ENCODE measurements at places on chromosomes 4 and X. TPM values are rescaled to one million over a fixed set of nuclear protein-coding genes. Genes with fewer than 3 reads are reported as not detected.

DNA sequence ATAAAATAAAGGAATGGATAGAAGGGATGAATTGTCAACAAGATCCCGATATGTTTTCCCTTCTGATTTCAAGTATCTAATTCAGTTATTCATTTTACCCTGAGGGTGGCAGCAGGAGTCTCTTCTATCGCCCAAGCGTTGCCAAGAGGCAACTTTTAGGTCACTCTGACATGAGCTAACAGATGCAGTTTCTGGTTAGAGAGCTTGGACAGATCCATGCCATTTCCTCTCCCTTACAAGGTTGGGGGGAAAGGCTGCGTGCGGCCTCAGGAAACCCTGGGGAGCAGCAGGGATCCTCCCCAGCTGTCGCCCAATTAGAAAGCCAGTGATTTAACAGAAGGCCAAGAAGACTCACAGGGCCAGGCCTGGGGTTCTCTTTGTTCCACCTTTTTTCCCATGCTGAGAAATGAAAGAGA is 35.3 kb upstream of the WAS start:
- peak; percentile 21 for DNase-seq

GRCh38 chr4:53711926-53712325 is 120.6 kb upstream of the LNX1 start:
- no peak for DNase-seq

DNA sequence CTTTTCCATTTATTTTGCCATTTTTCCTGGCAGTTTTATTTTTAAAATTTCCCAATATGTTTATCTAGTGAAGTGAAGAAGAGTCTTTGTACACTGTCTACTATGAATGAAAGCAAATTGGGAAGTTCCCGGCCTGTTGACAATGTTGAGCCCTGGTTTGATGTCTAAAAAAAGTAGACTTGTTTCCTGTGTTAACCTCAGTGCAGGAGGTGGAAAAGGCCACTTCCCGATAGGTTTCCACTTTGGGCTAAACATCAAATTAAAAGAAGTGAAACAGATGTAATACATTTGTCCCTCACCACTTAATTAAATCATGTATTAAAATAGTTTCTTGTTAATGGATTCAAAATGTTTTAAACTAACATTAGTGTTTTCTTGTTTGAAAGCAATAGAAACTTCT is 30.0 kb downstream of the BBS12 start:
- no peak for DNase-seq

DNA sequence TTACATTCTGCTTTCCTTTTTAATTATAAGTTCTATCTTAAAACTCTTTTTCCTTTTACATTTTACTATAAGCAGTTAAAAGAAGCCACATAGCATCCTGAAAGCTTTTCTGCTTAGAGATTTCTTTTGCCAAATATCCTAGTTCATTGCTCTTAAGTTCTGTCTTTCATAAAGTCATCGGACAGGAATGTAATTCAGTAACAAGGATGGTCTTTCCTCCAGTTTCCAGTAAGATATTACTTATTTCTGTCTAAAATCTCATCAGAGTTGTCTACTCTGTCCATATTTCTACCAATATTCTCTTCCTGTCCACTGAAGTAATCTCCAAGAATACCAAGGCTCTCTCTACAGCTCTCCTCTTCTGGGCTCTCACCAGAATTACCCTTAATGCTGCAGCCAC is 37.5 kb upstream of the ADH1C start:
- DNase-seq: no peak

DNAAF6 gene
- total RNA-seq: not detected

PCYT1B gene
- total RNA-seq: 0.16 TPM

GRCh38 chrX:23436875-23437274 is 102.2 kb downstream of the PTCHD1 start:
- no peak for DNase-seq

GRCh38 chr4:112649055-112649408 is 12.1 kb downstream of the LARP7 start:
- DNase-seq: no peak

- DNase-seq: no peak
These were observed 26.1 kb downstream of the RBM46 start for GRCh38 chr4:154807042-154807630.

DNA sequence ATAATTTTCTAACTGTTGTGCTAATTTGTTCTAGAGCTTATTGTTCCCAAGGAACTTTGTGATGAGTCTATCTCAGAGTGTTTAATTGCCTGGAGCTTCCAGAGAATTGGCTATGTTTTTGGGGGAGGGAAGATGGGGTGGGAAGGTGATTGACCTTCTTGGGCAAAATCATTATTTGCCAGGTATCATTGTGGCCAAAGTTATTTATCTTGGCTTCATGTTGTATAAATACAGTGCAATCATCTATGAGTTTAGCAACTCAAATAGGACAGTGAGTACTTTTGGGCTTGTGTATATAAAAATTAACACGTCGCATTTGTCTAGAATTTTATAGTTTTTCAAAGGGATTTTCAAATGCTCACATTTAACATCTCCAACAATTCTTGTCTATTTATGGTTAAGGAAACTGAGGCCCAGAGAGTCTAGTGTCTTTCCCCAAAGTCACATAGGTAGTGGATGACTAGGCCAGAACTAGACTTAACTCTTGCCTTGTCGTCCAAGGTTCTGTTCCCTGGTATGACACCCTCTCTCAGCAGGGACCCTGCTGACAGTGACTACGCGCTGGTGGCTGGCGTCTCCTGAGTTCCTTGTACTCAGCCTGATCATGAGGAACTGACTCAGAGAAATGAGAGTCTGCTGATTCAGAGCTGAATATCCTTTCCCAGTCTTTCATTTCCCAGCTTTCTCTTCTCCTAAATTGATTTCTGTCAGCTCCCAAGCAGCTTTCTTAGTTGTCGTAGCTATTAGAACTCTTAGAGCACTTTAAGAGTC is 27.7 kb downstream of the FNIP2 start:
- no peak for DNase-seq

- no peak for DNase-seq
These were observed 257.7 kb downstream of the OPHN1 start for GRCh38 chrX:68175562-68175961.

GRCh38 chrX:97790850-97791249 is 907.1 kb downstream of the RPA4 start:
- no peak for DNase-seq

DNA sequence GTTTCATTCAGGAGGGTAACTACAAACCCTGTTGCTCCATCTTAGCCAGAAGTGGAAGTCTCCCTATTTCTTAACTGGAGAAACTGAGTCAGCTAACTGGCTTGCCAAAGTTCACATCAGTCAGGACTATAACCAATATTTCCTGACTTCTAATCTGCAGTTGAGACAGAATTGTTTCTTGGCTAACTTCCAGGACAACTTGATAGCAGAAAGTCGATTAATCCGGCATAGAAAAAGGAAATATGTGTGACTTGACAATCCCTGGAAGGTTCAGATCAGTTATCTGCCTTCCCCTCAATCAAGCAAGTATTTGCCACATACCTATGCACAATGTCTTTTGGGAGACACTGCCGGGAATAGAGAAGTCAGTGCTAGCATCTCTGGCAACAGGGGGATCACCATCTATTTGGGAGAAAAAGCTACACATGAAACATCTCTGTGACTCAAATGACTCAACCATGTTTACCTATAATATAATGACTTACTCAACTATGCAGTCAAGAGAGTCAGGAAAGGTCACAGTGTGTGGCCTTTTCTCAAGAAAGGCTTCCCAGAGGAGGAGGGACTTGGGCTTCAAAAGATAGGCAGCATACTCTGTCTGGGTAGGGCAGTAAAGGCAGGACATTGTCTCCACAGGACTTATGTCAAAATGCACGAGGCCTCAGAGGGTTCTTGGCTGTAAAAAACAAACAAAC is 12.4 kb upstream of the LONRF3 start:
- no peak for DNase-seq

DNA sequence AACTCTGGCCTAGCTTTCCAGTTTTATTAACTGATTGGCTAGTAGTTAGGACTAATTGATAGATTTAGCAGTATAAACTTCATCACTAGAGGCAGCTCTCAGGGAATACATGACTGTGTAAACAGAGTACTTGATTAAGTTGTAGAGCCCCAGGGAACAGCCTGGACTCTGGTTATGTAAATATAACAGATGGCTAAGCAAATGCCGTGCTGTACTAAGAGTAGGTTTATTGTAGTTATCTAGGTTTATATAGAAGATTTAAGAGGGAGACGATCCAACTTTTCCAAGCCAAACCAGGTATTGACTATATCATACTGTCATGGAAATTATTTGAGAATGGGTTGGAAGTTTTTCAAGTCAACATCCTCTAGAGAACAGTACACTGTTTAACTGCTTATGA is 463.4 kb upstream of the GRID2 start:
- DNase-seq: no peak

DNA sequence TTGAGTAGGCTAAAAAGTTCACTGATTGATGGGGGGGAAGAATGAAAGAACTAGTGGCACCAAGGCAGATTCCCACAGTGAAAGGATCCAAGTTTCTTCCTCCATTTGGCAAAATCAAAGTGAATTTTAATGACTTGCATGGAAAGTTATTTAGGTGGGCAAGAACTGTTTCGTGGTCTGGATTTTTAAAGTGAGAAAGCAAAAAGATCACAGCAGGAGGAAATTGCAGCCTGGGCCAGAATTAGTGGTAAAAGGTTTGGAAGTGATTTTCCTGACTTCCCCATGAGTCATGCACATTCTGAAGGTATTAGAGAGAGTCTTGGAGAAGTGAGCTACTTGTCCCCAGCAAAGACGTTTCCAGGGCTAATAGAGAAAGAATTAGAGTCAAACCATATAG is 207.8 kb downstream of the ANTXR2 start:
- DNase-seq: no peak

DOK7 gene
- total RNA-seq: 0.27 TPM

RS1 gene
- total RNA-seq: not detected

- no peak for DNase-seq
These were observed 285.0 kb downstream of the SPANXN1 start for GRCh38 chrX:145532176-145532780.

GRCh38 chrX:40166582-40166981 is 68.8 kb upstream of the BCOR start:
- no peak for DNase-seq

DNA sequence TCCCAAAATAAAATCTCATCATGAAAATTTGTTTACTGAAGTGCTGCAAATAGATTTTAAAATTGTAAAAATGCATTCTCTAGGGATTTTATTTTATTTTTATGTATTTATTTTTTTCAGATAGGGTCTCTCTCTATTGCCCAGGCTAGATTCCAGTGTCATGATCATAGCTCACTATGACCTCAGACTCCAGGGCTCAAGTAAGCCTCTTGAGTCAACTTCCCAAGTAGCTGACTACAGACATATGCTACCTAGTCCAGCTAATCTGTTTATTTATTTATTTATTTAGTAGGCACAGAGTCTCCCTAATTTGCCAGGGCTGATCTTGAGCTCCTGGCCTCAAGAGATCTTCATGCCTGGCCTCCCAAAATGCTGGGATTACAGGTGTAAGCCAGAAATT is 317.7 kb upstream of the ANXA10 start:
- DNase-seq: no peak

GRCh38 chr4:62170235-62170634 is 970.1 kb downstream of the ADGRL3 start:
- DNase-seq: no peak

SMS gene
- 95.4 TPM for total RNA-seq

NXF2 gene
- total RNA-seq: not detected

DNA sequence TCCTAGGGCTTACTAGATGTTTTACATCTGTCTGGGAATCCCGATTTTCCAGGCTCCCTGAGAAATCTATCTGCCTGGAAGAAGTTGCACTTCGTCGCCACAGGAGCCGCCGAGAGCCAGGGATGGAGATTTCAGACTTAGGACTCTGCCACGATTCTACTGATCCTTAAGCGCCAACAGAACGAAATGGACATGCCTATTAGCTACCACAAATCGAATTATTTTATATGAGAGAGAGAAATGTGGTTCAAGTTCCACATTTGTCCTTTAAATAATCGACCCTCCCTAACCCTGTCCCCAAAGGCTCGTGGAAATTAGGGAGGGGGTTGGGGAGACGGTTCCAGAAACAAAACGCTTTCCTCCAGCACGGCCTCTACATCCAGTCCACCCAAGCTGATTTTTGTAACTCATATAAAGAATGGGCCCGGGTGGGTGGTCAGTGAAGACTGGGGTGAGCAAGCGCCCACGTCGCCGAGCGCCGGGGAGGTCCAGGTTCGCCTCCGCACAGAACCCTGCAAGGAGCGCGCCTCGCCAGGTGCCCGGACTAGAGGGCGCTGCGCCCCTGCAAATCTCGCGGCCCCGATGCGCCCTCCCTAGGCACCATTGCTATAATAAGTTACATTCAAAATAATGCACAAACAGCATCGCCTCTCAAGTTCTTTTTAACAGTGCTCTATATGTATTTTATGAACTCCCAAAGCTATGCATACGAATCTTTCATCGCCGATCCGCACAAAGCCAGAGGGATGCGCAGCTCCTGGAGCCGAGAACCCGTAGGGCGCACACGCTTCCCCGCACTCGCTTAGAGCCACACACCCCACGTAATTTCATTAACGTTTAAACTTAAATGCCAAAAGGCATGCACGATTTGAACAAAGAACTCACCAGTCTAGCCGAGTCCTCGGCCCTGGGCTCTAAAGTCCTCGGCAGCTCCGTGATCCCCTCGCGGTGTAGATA is 2.1 kb upstream of the FAT1 start:
- DNase-seq: peak; percentile 87

GRCh38 chrX:105543283-105543682 is 279.1 kb upstream of the NRK start:
- no peak for DNase-seq

All from transverse colon (tissue), 4 donors.